Neural progenitor cell (in vitro differentiated cells): ENCODE measurements at places on chromosomes 13 and 19.
A peak's percentile ranks its signal among the peaks of the same experiment; 100 is the strongest.

GRCh38 chr13:109899316-109899715 is 112.9 kb upstream of the IRS2 start:
- DNase-seq = no peak

DNA sequence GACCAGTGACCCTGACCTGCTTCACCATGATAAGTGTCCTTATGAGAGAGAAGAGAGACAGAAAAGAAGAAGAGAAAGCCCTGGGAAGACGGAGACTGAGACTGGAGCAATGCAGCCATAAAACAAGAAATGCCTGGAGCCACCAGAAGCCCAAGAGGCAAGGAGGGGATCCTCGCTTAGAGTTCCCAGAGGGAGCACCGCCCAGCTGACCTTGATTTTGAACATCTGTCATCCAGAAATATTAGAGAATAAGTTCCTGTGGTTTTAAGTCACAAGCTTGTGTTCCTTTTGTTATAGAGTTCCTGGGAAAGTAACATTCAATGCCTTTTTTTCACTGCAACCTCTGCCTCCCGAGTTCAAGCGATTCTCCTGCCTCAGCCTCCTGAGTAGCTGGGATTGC is 20.2 kb downstream of the CERS1 start:
- no peak for DNase-seq

DNA sequence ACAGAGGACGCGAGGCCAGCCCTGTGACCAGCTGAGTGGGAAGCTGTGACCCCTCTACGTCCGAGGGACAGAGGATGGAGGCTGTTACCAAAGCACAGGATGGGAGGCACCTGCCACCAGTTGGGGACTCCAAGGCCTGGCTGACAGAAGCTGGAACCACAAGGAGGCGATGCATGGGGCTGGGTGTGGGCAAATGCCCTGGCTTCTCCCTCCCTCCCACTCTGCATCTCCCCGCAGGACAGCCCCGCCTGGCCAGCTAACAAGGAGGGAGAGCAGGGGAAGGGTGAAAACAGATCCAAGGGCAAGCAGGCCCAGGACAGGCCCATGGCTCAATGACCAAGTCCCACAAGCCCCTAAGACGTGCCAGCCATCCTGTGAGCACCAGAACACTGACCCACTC is 28.6 kb downstream of the AKT2 start:
- DNase-seq = no peak

DNA sequence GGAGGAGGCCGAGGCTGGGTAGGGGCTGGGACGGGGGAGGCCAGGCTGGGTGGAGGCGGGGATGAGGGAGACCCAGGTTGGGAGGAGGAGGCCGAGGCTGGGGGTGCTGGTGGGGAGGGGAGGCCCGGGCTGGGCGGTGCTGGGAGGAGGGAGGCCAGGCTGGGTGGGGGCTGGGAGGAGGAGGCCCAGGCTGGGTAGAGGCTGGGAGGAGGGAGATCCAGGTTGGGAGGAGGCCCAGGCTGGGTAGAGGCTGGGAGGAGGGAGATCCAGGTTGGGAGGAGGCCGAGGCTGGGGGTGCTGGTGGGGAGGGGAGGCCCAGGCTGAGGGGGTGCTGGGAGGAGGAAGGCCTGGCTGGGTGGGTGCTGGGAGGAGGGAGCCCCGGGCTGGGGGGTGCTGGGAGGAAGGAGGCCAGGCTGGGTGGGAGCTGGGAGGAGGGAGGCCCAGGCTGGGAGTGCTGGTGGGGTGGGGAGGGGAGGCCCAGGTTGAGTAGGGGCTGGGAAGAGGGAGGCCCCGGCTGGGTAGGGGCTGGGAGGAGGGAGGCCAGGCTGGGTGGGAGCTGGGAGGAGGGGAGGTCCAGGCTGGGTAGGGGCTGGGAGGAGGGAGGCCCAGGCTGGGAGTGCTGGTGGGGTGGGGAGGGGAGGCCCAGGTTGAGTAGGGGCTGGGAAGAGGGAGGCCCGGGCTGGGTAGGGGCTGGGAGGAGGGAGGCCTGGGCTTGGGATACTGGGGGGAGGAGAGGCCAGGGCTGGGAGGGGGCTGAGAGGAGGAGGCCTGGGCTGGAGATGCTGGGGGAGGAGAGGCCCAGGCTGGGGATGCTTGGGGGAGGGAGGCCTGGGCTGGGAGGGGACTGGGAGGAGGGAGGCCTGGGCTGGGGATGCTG is 10.7 kb downstream of the TPGS1 start:
- peak; percentile 68 for DNase-seq

DNA sequence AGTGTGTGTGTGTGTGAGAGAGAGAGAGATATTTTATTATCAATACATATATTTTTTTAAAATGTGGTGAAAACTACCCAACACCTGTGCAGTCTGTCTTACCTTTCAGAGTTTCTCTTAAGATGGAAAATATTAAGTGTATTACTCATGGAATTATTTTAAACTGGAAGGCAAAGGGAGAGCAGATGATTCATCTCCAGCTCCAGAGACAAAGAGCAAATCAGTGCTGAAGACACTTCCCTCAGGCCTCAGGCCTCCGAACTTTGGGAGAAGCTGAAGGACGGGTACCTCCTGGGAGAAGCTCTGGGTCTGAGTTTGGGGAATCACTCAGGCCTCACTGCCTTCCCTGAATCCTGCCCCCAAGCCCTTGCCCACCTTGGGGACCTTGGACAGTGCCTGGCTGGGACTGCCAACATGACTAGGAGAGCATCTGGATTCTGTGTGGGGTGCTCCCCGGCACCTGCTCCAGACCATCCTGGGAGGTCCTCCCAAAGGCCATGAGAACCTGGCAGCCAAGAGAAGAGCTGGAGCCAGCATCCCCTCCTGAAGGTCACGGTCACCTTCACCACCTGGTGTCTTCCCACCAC is 170.4 kb upstream of the UBL3 start:
- no peak for DNase-seq

- peak; percentile 21 for DNase-seq
Measured at GRCh38 chr19:41991025-41991424, 3.0 kb downstream of the ATP1A3 start.

- peak; percentile 26 for DNase-seq
Measured at GRCh38 chr19:48443256-48443655, 2.5 kb upstream of the GRWD1 start.

DNA sequence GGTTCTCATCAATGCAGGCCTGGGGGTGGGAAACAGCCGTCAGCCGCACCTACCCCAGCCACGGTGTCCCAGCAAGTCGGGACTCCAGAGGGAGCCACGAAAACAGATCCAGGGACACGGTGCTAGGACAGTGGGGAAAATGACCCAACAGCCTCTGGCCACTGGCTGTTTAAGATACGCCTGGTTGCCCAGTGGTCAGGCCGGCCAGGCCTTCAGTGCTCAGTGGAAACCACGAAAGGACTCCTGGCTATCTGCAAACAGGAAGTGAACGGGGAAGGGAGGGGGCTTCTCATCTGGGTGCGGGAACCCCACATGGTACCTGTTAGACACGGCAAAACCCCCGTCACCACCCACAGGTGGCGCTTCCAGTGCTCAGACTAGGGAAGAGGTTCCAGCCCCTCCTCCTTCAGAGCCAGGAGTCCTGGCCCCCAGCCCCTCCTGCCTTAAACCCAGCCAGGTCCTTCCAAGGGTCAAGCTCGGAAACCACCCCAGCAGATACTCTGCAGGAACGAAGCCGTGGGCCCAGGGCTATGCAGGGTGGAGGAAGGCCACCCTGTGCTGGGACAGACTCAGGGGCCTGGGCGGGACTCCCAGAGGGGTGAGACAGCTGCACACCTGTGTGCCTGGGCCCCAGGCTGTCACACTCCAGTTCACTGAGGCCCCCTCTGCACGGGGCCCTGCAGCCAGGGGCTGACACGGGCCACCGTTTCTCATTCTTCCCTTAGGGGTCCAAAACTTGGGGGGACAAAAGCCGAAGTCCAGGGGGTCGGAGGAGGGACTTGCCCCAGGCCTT is 4.5 kb downstream of the PPP1R12C start:
- no peak for DNase-seq

DNA sequence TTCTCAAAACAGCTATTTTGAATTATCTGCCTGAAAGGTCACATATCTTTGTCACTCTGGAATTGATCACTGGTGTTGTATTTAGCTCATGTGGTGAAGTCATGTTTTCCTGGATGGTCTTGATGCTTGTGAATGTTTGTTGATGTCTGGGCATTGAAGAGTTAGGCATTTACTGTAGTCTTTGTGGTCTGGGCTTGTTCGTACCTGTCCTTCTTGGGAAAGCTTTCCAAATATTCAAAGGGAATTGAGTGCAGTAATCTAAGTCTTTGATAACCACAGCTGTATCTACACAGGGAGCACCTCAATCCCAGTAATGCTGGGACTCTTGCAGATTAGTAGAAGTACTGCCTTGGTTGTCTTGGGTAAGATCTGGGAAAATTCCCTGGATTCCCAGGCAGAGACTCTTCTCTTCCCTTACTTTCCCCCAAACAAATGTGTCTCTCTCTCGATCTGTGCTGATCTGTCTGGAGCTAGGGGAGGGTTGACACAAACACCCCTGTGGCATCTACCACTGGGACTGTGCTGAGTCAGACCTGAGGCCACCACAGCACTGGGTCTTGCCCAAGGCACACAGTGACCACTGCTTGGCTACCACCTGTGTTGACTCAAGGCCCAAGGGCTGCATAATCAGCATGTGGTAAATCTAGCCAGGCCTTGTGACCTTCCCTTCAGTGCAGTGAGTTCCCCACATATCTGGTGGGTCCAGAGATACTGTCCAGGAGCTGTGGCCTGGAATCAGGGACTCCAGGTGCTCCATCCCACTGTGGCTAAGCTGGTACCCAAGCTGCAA is 5.5 kb upstream of the CYP4F3 start:
- DNase-seq = no peak

- DNase-seq = no peak
Measured at GRCh38 chr13:95367309-95367843, 66.1 kb upstream of the ABCC4 start.

DNA sequence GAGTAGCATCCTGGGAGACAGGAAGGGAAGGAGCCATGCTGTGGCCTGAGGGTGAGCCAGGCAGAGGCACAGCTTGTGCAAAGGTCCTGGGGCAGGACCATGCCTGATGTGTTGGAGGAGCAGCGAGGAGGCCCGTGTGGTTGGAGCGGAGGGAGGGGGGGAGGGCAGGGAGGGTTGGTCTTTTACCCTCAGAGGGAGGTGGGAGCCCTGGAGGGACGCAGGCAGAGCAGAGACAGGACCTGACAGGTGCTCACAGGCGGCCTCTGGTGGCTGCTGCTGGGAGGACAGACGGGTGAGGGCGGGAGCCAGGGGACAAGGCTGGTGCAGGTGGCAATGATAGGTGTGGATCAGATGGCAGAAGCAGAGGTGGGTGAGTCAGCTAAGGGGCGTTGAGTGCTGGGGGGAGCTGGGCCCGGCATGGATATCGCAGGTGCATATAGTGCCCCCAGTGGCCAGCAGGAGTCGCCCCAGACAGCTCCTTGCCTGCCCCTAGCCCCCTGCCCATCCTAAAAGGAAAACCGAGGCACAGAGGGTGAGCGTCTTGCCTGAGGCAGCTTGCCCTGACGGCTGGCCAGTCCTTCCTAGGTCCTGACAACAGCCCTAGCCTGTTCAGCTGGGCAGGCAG is 9.8 kb upstream of the GNA15 start:
- DNase-seq = peak; percentile 67

DNA sequence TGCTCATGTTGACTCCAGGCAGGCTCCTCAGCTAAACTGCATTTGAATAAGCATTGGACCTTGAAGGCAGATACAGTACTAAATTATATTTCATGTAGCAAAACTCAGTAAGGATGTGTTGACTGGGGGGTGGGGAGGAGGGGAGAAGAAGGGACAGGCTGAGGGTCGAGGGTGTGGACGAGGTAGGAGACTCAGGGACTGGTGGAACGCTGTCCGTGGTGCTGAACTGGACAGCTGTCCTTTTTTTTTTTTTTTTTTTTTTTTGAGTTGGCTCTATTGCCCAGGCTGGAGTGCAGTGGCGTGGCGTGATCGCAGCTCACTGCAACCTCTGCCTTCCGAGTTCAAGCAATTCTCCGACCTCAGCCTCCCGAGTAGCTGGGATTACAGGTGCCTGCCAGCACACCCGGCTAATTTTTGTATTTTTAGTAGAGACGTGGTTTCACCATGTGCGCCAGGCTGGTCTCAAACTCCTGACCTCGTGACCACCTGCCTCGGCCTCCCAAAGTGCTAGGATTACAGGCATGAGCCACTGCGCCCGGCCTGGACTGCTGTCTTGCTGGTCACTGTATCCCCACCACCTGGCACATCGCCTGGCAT is 33.2 kb upstream of the CASP14 start:
- peak; percentile 83 for DNase-seq
